ENCODE measurements at places on chromosomes 2 and 18. TPM values are rescaled to one million over a fixed set of nuclear protein-coding genes. Genes with fewer than 3 reads are reported as not detected.

DNA sequence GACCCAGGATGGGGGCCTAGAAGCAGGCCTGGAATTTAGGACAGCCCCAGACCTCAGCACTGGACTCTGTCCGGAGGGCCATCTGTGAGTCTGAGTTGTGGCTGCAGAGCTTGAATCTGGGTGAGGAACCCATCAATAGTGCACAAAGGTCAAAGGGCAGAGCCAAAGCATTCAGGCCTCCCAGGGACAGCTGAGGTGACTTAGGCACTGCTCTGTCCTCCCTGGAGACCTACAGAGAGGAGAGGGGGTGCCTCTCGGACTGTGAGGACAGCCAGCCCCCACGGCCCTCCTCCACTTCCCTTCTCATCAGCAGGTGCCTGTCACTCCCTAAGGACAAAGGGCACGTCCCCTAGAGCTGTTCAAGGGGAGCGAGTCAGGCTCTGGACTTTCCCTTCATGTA lies 25.1 kb upstream of the PRLH start:
- no peak for DNase-seq

GRCh38 chr18:74652392-74652988 lies 54.8 kb downstream of the ZNF407 start:
- DNase-seq, result no peak

DNA sequence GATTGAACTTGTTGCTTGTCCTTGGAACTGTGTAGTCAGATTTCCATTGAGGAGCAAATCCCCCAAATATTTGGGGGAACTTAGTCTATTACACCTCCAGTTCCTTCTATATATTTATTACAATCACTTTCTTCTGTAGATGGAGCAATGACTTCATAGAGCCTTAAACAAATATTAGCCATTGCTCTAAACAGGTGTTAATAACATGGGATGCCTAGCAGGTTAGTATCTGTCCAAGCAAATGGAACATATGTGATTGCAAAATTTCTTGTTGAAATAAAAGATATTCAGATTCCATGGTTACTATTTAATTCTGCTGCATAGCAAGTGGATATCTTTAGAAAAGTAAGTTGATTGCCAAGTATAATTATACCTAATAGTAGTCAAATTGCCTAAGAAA lies 207.6 kb upstream of the NABP1 start:
- no peak for DNase-seq

GRCh38 chr2:151071382-151071781 lies 190.3 kb downstream of the RBM43 start:
- DNase-seq, result no peak

IL18R1 gene
- total RNA-seq, result 1.3 TPM

Measured in left ventricle myocardium superior (tissue), 1 donor.